ENCODE measurements at places on chromosomes 7 and 10.

DNA sequence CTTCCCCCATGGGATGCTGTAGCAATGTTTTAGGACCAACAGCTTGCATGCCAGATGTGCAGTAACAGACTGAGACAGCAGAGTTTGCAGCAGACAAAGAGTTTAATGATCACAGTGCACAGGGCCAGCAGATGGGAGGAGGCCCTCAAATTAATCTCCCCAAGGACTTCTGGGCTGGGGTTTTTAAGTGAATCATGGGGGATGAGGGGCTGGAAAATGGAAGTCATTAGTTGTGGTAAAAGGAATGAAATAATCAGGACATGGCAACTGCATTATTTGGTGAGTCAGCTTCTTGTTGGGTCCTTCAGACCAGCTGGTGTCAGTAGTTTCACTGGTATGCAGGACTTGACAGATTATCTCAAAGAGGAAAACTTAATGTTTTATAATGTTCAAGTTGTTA, 12.6 kb upstream of the NRBF2 start:
- DNase-seq: no peak

GRCh38 chr7:115221456-115221855, 299.6 kb downstream of the MDFIC start:
- DNase-seq: no peak

- no peak for DNase-seq
Observed at GRCh38 chr10:51343391-51343790, 269.1 kb downstream of the PRKG1 start.

- no peak for DNase-seq
Observed at GRCh38 chr7:93877742-93878141, 12.8 kb downstream of the TFPI2 start.

- no peak for DNase-seq
Observed at GRCh38 chr7:157430721-157431120, 93.9 kb downstream of the DNAJB6 start.

- no peak for DNase-seq
Observed at GRCh38 chr10:81177651-81178244, 640.0 kb downstream of the SH2D4B start.

GRCh38 chr10:132774181-132774901, 11.6 kb downstream of the NKX6-2 start:
- no peak for DNase-seq

GRCh38 chr10:74153123-74153522, 2.1 kb downstream of the ADK start:
- DNase-seq: no peak
